Heart right ventricle (tissue), 16 donors: ENCODE measurements at places on chromosomes 3 and 15. TPM values are rescaled to one million over a fixed set of nuclear protein-coding genes. Genes with fewer than 3 reads are reported as not detected.
A peak's percentile ranks its signal among the peaks of the same experiment; 100 is the strongest.

- DNase-seq: no peak
Measured at GRCh38 chr15:25677719-25678499, 185.2 kb downstream of the ATP10A start.

DNA sequence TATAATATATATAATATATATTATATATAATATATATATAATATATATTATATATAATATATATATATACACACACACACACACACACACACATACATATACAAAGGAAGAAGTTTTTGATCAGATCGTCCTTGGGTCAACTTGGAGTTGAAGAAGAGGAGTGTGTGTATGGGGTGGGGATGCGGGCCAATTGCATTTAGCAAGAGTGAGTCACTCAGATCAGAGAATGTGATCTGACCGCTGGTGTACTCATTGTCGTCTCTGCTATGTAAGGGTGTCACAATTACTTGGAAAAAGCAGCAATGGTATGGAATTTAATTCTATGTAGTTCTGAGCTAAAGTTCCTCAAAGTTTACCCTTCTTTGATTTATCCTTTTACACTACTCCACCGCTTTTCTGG is 4.6 kb upstream of the VGLL3 start:
- DNase-seq: no peak

GRCh38 chr15:91970142-91970541 is 116.6 kb downstream of the SLCO3A1 start:
- peak; percentile 68 for DNase-seq

- DNase-seq: no peak
Measured at GRCh38 chr3:152299249-152299976, 30.7 kb downstream of the MBNL1 start.

DNA sequence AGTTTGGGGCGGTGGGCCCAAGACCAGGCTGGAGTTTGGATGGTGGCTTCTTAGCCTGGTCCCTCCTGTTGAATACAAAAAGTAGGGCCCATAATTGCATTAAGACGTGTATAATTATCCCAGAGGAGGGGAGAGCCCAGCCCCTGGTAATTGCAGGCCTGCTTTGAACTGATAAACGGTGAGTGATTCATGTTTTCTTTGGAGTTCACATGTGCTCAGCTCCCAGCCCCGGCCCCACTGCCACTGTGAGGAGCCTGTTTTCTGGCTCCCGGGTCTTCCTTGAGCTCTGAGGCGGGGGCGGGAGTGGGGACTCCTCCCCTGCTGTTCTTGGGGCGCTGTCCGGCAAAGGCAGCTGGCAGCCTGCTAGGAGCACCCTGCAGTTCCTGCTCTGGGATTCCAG is 3.1 kb downstream of the PLXNA1 start:
- DNase-seq: no peak

DNA sequence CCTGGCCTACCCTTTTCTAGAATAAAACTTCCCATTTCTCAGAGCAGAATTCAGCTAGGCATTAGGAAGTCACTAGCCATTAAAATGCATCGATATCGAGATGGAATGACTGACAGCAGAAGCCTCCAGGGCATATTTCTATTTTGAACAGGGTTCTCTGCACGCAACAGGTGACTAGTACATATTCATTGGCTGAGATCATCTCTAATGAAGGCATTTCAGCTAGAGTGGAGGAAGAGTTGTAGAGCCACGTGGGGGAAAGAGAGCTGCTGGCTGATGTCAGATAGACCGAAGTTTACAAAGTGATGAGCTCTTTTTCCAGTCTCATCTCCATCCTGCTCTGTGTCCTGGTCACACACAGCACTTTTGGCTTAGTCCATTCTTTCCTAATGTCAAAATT is 7.5 kb downstream of the TMEM40 start:
- no peak for DNase-seq

DNA sequence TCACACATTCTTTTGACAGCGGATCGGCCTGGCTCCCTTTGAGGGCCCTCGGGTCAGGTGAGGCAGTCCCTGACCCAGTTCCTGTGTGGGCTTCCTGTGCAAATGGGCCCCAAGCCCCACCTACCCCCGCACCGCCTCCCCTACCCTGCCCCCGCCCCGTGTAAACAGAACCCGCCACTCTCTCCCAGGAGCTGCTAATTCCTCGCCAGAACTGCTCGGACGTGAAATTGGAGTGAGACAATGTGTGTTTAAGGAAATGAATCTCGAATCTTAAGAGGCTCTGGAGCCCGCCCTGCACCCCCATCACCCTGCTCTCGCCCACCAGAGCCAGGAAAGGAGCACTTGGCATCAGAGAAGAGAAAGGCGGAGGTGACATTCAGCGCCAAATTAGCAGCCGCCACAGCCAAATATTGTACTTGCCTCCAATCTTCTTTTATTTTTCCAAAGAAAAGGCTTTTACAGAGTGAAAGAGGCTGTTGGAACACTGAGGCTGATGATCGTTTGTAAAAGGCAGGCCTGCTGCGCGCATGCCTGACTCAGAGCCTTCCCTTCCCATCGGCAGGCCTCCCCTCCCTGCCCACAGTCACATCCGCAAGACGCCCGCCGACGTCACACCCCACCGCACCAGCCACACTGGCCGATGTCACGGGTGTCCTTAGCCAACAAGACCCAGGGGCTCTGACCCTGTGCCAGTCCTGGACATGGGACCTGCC is 53.1 kb downstream of the CACNA2D2 start:
- peak; percentile 56 for DNase-seq

Gene SLC28A2
- not detected for polyA plus RNA-seq

Gene HHATL
- 2,035 TPM for polyA plus RNA-seq
